ENCODE measurements at places on chromosomes 13 and 19.

DNA sequence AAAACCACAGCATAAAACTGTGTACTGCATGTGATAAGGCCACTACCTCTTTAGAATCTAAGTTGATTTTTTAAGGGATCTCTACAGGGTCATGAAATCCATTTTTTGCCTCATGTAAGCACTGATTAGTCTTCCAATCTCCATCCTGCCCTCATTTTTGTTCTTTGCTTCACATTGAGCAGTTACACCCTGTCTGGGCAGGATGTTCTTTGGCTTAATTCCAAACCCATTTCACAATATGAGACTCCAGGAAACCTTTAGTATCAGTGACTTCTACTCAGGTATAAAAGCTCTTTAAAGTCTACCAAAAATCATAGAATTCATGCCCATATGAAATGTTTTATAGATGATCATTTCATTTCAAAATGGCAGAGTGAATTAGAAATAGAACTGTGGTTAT lies 592.6 kb downstream of the TBC1D4 start:
- no peak for DNase-seq

GRCh38 chr19:4523306-4524110 lies 5.2 kb upstream of the PLIN4 start:
- DNase-seq = peak; percentile 89

- no peak for DNase-seq
These were observed 154.9 kb downstream of the UGGT2 start for GRCh38 chr13:95898256-95898655.

GRCh38 chr13:88958821-88959220 lies 1287.7 kb downstream of the SLITRK5 start:
- no peak for DNase-seq

DNA sequence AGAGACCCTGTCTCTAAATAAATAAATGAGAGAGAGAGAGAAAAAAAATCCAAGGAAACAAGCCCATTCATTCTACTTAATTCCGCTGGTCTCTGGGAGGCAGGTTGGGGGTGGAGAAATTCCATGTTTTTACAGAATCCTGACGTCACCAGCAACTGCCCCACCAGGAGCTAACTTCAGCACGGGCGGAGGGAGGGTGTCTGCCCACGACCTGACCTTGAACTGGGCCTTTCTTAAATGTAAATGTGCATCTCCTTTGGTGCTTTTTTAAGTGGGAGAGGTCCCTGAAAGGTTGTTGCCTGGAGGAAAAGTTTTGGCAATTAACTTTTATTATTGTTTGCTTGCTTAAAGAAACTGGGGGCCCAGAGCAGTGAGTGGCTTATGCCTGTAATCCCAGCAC lies 15.5 kb downstream of the KLF2 start:
- peak; percentile 50 for DNase-seq

- no peak for DNase-seq
These were observed 12.6 kb upstream of the SMG9 start for GRCh38 chr19:43767316-43767715.

- DNase-seq = no peak
These were observed 156.5 kb downstream of the OXGR1 start for GRCh38 chr13:96837809-96838208.

DNA sequence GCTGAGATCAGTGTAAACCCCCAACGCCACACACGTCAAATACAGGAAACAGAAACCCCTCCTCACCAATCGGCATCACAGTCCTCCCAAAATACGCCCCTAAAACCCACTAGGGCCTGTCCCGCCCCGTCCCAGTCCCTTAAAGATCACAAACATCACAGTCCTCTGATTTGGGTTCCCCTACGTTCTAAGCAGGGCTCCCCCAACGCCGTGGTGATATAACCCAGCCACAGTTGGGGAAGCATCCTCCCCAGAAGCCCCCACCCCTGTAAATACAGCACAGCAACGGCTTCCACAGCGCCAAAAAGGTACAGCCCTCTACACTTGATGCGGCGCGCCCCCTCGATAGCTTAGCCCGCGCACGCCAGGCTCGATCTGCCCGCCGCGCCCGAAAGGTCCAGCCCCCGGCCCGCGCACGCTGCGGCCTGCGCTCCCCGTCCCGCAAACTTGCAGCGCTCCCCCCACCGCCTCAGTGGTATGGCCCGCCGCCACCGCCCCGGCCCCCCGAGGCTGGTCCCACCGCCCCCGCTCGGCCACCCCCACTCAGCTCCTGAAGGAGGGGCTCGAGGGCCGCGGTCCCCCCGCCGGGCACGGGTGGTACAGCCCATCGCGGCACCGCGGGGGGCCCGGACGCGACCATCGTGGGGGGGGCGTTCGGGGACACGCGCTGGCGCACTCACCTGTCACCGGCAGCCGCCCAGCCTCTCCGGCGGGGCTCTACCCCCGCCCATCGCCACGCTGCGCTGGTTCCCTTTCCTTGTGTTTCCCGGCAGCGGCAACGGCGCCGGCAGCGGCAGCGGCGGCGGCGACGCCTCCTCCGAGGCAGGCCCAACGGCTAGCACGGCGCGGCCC lies at the start of gene AKT2:
AKT2 (minus strand) TSS at position 845 of the 852 bp plus-strand sequence. CDS start 20,078 bp downstream, outside the sequence.
- DNase-seq = peak; percentile 89

GRCh38 chr19:8137425-8137824 lies 12.0 kb downstream of the FBN3 start:
- peak; percentile 5 for DNase-seq

GRCh38 chr13:41220401-41220800 lies 26.0 kb upstream of the KBTBD7 start:
- no peak for DNase-seq

- DNase-seq = peak; percentile 76
These were observed 10.1 kb downstream of the GRIN2D start for GRCh38 chr19:48403606-48404005.

- no peak for DNase-seq
These were observed 1560.7 kb downstream of the UQCRFS1 start for GRCh38 chr19:27652281-27652680.

DNA sequence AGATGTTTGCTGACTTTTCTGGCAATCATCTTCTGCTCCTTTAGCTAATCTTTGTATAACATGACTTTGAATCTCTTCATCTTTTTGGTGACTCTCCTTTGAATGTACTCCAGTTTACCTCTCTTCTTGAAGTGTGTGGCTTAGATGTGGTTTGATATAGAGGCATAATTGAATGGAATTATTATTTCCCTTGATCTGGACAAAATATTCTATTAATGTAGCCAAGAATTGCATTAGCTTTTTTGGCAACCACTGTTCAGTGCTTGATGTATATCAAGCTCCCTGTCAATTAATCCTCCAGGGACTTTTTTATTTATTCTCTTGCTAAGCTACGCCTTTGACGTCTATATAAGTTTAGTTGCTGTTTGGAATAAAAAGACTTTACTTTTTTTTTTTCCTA lies 490.8 kb downstream of the PCDH20 start:
- no peak for DNase-seq

GRCh38 chr13:77042566-77043177 lies 15.7 kb upstream of the FBXL3 start:
- no peak for DNase-seq

GRCh38 chr13:113205428-113205931 lies 3.0 kb downstream of the PCID2 start:
- no peak for DNase-seq

- DNase-seq = no peak
These were observed 689 bp downstream of the ING1 start for GRCh38 chr13:110713981-110714796.

DNA sequence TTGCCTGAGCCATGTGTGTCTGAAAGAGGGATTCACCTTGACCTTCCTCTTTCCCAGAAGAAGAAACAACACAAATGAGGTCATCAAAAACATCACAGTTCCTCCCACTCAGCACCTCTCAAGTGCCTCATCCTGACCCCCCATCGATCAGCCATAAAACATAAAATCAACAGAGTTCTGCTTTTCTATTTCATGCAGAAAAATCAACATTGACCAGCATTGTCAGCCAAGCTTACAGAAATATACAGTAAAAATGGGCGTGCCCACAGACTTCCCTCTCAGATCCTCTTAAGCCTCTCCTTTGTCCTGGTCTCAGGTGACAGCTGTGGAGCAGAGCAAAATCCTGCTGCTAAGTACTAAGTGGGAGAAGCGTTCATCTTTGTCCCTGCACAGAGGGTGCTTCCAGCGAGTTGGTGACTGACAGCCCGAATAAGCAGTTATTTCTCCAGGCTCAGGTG lies 213.3 kb downstream of the OLFM4 start:
- DNase-seq = no peak

DNA sequence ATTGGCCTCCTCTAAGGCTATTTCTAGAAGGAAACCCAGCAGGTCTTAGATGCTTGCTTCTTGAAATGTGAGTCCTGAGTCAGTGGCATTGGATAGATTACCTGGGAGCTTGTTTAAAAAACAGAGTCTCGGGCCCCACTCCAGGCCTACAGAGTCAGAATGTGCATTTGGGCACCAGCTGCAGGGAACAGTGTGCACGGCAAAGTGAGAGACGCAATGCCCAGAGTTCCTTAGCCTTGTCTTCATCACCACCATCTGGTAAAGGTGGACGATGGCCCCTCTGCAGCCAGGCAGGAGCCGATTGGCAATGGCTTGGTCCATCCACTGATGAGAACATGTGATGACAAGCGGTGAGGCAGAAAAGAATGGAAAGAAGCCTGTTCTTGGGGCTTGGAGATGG lies 102.1 kb upstream of the TSC22D1 start:
- no peak for DNase-seq

DNA sequence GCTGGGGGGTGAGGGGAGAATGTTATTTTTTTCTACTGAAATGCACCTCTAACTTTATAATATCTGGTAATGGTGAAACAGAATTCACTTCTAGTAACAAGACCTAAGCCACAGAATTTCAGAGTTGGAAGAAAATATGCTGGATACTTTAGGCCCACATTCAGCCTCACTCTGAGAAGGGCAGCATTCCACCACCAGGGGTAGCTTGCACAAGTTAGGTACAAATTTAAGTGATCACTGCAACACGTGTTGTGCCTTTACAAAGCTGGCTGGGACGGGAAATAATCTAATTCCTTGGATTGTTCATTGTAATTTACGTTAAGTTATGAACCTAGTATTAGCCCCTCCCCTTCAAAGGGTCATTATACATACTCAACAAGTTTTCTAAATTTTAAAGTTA lies 192.3 kb downstream of the RGCC start:
- peak; percentile 29 for DNase-seq

GRCh38 chr13:44021422-44021821 lies 141.7 kb downstream of the LACC1 start:
- DNase-seq = no peak

GRCh38 chr19:49652551-49653465 lies 10.8 kb downstream of the SCAF1 start:
- no peak for DNase-seq

- peak; percentile 87 for DNase-seq
These were observed 6.4 kb upstream of the DMWD start for GRCh38 chr19:45798995-45799517.

DNA sequence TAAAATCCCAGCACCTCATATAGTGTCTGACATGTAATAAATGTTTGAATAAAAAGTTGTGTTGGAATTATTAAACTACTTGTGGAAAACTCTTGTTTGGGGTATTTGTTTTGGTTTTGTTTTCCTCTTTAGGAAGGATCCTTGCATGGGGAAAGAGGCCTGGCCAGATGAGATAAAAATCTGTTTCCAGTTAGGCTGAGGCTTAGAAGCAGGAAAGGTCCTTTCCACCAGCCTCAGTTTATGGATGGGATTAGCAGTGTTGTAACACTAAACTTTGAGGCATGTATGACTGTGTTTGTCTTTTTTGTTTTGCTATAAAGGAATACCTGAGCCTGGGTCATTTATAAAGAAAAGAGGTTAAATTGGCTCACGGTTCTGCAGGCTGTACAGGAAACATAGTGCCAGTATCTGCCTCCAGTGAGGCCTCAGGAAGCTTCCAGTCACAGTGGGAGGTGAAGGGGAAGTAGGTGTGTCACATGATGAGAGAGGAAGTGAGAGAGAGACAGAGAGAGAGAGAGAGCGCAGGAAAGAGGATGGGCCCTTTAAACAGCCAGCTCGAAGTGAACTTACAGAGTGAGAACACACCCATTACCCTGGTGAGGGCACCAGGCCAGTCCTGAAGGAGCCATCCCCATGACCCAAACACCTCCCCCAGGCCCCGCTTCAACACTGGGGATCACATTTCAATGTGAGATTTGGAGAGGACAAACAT lies 21.6 kb downstream of the SPATA13 start:
- no peak for DNase-seq

GRCh38 chr13:82758044-82758443 lies 1124.2 kb downstream of the SLITRK1 start:
- peak; percentile 55 for DNase-seq

GRCh38 chr19:15210323-15210781 lies 9.6 kb upstream of the NOTCH3 start:
- DNase-seq = no peak

GRCh38 chr13:32940601-32941000 lies 75.6 kb upstream of the KL start:
- no peak for DNase-seq

- no peak for DNase-seq
These were observed 1.6 kb downstream of the FTL start for GRCh38 chr19:48966541-48967345.

Data from iPS-NIHi11 (cell line).